ENCODE measurements at places on chromosomes 11 and 22.

- no peak for DNase-seq
These were observed 130.1 kb downstream of the MN1 start for GRCh38 chr22:27671413-27671935.

GRCh38 chr22:25554238-25554671 lies 10.2 kb upstream of the GRK3 start:
- DNase-seq = no peak

DNA sequence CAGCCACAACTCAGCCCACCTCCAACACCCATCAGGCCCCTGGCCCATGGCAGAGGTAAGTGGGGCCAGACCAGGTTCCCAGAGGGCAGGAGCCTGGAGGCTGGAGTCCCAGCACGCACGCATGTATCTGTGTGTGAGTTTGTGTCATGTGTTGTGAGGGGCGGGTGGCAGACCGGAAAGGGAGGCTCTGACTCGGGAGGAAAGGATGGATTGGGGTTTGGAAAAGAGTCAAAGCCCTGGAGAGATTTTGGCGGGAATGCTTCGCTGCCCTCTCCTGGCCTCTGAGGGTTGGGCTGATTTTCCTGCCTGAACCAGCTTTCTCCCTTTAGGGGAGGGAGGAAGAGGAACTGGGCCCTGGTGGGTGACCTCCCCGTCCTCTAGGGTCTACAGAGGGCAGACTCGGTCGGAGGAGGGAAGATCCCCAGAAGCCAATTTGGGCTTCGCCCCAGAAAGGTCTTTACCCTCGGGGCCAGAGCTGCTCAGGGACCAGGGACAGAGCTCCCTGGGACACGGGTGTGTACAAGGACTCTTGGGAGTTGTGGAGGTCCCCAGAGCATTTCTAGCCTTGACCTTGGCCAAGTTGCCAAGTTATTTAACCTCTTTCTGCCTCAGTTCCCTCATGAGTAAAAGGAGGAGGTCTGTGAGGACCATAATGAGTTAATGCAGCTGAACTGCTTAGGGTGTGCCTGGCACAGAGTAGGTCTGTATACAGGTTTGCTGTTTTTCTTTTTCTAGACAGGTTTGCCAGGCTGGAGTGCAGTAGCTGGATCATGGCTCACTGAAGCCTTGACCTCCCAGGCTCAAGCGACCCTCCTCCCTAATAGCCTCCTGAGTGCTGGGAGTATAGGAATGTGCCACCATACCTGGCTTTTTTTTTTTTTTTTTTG lies 6.9 kb downstream of the C11orf68 start:
- peak; percentile 15 for DNase-seq

- DNase-seq = no peak
These were observed 733 bp upstream of the GRAMD1B start for GRCh38 chr11:123429336-123429735.

DNA sequence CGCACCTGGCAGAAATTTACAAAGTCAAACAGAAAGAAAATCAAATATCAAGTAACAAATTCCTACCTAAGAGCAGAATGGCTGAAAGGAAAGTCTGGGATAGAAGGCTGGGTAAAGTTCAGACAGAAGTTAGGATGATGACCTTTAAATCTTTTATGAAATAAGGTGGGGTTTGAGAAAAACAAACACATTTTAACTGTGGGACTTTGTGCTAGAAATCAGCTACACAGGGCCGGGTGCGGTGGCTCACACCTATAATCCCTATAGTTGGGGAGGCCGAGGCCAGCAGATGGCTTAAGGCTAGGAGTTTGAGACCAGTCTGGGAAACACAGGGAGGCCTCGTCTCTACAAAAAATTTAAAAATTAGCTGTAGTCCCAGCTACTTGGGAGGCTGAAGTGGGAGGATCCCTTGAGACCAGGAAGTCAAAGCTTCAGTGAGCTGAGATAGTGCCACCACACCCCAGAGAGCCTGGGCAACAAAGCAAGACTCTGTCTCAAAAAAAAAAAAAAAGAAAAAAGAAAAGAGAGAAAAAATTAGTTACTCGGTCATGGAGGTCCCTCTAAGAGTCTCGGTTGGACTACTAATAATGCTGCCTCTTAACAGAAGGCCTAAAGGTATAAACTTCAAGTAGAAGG lies 119.7 kb upstream of the BID start:
- DNase-seq = no peak

GRCh38 chr11:117681438-117681837 lies 115.6 kb downstream of the DSCAML1 start:
- DNase-seq = no peak

DNA sequence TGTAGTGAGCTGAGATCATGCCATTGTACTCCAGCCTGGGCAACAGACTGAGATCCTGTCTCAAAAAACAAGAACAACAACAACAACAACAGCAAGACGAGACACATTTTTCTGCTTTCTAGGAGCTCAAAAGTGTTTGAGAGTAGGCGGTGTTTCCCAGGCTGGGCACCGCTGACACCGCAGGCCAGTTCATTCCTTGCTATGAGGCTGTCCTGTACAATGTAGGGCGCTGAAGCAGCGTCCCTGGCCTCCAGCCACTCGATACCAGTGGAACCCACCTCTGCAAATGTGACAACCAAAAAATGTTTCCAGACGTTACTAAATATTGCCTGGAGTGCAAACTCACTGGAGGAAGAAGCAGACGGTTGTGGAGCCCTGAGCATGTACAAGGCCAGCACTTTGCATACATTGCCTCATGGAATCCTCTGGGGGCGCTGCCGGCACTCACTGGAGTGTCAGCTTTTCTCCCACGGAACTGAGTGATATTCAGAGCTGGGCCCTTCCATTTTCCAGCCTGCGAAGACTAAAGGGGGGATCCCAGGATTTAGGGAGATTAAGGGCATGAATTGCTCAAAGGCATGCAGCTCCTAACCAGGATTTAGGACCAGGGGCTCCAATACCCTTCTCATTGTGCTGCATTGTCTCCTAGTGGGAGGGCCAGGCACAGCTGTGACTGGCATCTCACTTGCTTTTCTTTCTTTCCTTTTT lies 5.8 kb upstream of the MIEF1 start:
- DNase-seq = no peak

- DNase-seq = no peak
These were observed 1.9 kb downstream of the TBC1D10C start for GRCh38 chr11:67405688-67406339.

- no peak for DNase-seq
These were observed 15.4 kb downstream of the SHANK2 start for GRCh38 chr11:71236836-71237475.

DNA sequence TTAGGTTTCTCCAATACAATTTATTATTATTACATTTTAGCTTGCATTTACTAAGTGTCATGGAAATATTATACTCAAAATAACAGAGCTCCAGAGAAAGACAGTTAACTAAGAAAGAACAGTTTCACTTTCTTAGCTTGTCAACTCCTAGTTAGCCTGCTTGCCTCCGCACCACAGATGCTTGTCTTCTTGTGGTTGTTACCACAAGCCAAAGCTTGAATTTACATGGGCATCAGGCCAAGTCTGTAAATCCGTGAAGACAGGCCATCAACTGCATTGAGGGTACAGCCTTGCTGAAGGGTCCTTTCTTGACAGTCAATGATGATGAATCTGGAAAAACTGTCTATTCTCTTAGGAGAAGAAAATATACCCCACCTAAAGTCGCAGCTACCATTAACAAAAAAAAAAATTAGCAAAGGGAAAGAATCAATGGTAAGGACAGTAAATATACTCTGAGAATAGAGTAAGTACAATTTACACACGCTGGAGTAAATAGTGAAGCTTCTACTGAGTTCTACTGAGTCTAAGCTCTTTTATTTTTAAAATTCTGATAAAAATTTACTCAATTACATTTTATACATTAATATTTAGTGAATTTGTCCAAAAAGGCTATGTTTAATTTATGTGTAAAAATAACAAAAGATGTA lies 15.6 kb upstream of the DENND5A start:
- DNase-seq = no peak

DNA sequence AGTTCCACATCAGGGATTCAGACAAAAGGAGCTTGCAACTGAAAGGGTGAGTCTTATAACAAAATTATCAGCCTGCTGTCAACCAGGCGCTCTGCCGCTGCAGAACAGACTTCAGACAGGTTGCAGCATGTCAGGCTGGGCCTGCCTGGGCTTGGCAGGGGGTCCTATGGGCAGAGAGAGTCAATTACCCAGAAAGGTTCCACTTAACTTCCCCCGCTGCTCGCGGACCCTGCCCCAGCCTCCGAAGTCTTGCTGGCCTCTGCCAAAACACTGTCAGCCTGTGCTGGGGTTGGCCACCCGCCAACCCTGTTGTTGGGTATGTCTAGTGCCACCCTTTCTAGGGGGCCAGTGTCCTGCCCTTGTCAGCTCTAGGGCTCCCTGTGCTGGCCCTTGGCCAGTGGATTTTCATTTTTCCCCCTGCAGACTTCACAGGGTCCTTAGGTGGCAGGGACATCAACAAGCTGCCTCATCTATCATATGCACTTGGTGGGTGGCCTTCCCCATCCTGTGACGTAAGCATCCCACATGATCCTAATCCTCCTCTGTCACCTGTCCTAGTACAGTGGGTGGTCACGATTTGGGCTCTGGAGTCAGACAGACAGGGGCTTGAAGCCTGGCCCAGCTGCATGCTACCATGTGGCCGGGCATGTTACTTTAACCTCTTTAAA lies 166.5 kb upstream of the CADM1 start:
- peak; percentile 39 for DNase-seq

DNA sequence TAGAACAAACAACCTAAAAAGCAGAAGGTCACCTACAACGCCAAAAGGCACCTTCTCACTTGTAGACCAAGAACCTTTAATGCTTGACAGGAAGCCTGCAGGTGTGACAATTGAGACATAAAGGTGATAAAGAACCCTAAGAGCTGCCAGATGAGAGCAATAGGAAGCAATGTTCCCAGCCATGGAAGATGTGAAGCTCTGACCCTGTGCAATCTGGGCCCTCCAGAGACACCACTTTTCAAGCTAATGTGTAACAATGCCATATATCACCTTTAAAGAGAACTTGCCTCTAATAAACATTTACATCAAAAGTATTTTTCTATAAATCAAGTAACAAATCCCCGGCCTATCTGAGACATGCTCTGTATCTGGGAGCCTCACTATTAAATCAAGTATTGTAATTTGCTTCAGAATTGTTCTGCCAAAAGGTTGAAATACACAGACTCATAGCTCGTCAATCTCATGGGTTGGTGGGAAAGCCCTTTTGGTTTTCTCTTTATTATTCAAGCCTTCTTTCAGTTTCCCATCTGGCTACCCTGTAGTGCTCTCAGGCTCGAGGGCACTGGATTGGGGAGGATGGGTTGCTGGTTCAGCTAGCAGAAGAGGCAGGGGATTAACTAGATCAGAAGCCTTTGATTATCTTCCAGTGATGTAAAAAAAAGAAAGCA lies 368.9 kb downstream of the BUD13 start:
- no peak for DNase-seq

GRCh38 chr11:134364261-134364660 lies 32.5 kb downstream of the GLB1L2 start:
- no peak for DNase-seq

DNA sequence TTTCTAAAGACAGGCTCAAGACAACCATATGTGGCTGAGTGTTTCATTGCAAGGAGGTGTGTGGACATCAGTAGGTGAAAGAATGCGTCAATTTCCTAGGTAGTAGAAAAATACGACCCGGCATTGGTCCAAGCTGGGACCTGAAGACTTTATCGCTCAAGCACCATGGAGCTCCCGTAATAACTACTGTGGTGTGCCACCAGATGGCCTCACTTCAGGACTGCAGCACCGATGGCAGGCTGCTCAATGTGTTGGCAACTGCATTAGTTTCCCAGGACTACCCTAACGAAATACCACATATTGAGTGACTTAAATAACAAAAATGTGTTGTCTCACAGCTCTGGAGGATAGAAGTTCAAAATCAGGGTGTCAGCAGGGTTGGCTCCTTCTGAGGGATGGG lies 72.4 kb upstream of the FAT3 start:
- DNase-seq = no peak

DNA sequence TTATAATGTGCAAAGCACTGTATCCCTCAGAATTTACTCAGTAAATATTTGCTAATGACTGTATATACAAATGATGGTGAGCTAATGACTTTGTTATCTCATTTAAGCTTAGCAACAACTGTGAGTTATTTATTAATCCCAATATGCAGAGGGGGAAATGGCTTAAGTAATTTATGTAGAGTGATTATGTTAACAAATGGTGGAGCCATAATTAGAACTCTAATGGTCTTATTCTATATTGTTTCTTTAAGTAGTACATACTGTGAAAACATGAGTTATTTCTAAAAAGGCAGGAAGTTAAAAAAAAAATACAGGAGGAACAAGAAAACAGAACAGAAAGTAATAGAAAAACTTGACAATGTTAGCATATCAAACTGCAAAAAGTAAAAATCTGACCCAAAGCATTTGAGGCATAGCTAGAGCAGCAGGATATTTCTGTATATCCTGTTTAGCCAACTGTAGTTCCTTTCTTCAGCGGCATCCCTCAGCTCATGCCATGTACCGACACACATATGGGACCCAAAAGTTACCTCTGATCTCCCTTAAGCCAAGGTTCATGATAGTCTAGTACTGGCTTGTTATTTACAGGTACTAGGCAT lies 94.2 kb downstream of the FCHSD2 start:
- DNase-seq = no peak

GRCh38 chr11:126090452-126090851 lies 27.8 kb upstream of the CDON start:
- no peak for DNase-seq

- no peak for DNase-seq
These were observed 4.3 kb downstream of the CD59 start for GRCh38 chr11:33731723-33732531.

GRCh38 chr11:45924036-45924915 lies 1.8 kb downstream of the LARGE2 start:
- no peak for DNase-seq

DNA sequence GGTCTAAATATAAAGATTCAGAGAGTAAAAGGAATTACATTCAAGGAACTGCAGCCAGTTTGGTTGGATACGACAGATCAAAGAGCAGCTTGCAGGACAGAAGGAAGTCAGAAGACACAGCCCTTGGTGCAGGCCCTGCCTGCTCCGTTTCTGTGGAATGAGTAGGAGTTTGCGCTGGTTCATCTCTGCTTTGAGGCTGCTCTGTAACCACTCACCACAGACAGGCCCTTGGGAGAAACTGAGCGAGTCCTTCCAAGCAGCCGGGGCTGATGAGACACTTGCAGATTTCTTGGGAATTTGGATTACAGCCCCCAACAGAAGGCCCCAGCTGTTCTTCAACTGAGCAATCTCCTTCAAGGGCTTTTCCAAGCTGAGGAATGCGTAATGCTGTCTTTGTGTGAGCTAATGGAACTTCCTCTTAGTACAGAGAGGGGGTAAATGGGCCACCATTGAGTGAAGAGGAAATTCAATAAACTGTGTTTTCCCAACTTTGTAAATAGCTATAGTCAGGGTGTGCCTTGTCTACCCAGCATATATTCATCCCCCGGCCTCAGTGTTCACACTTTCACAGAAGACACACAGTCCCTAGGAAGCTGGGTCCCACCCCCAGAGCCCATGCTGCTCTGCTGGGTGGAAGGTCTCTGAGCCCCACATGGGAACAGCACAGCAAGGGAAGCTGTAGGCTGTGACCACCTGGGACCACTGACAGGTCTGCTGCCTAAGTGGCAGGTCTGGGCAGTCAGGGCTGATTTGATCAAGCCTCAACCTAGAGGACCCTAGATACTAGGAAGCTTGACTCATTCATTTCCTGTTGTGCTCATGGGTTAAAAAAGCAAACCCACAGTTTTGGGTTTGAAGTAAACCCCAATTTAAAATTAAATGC lies 16.6 kb downstream of the IL10RA start:
- no peak for DNase-seq

GRCh38 chr11:120249279-120250262 lies 9.6 kb downstream of the POU2F3 start:
- DNase-seq = no peak
